ENCODE measurements at places on chromosomes 12 and 14. TPM values are rescaled to one million over a fixed set of nuclear protein-coding genes. Genes with fewer than 3 reads are reported as not detected.

- peak; percentile 88 for DNase-seq
- H3K4me1 ChIP-seq = peaks cover 51% of the 10 kb centered on the region
These were observed 16.4 kb downstream of the MANSC1 start for GRCh38 chr12:12333407-12334366.

- H3K27ac ChIP-seq = peak overlapping the region; percentile 92
- H3K4me3 ChIP-seq = no peak overlapping the region
- H3K36me3 ChIP-seq = no peaks in the 10 kb centered on the region
- no peak for DNase-seq
- no peaks in the 10 kb centered on the region for H3K27me3 ChIP-seq
- H3K4me1 ChIP-seq = peaks cover 86% of the 10 kb centered on the region
These were observed 6.1 kb downstream of the PELI2 start for GRCh38 chr14:56124327-56124726.

DNA sequence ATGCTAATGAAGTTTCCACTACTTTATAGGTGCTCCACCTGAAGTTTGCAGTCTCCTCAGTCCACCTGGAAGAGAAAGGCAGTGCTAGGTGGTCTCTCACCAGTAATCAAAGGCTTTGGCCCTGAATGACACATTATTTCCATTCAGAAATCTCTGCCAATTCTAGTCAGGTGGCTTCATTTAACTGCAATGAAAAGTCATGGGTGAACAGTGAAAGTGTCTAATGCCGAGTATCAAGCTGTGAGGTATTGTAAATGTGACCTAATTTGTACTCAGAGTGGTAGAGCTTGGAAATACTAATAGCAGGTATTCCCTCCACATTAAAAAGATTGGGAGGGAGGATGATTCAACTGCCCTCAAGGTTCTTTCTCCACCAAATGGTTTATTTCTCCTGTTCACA is 220.9 kb upstream of the LRFN5 start:
- H3K4me1 ChIP-seq = no peaks in the 10 kb centered on the region
- no peak overlapping the region for H3K4me3 ChIP-seq
- H3K36me3 ChIP-seq = no peaks in the 10 kb centered on the region

DNA sequence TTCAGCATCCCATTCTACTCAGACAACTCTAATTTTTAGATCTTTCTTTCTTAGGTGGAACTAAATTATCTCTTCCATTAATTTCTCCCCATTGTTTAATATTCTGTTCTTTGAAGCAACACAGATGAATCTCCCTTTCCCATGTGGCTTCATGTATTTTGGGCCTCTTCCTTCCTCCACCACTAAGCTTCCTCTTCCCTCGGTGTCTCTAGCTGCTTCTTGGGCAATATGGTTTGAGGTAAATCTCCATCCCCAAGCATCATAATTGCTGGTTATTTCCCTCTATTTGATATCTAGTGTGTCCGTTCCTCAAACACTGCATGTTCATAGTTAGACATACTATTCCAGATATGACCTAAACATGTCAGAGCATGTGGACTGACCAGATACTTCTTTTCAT is 119.2 kb downstream of the PELI2 start:
- no peak overlapping the region for H3K4me3 ChIP-seq
- no peaks in the 10 kb centered on the region for H3K27me3 ChIP-seq

- no peaks in the 10 kb centered on the region for H3K36me3 ChIP-seq
- H3K4me3 ChIP-seq = no peak overlapping the region
- H3K27me3 ChIP-seq = no peaks in the 10 kb centered on the region
- H3K4me1 ChIP-seq = no peaks in the 10 kb centered on the region
- H3K27ac ChIP-seq = no peak overlapping the region
These were observed 264.9 kb downstream of the NOVA1 start for GRCh38 chr14:26332966-26333365.

DNA sequence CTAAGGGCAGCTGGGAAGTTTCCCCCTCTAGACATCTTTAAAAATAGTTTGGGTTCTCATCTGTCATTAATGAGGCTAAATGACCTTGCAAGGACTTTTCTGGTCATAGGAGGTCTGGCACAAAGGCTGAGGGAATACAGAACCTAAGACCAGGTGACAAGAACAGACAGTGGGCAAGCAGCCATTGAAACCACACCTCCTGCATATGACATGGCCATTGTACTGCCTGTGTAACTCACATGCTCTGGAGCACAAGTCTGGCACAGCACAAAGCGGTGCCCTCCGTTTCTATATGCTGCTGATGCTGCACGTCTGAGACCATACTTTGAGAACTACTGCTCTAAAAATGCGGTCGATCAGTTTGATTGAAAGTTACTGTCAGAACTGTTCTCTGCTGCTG is 143.3 kb downstream of the APAF1 start:
- H3K27me3 ChIP-seq = no peaks in the 10 kb centered on the region
- H3K36me3 ChIP-seq = no peaks in the 10 kb centered on the region
- H3K27ac ChIP-seq = no peak overlapping the region
- no peaks in the 10 kb centered on the region for H3K4me1 ChIP-seq
- H3K4me3 ChIP-seq = no peak overlapping the region

GPR132 gene
- total RNA-seq = 1.0 TPM

DNA sequence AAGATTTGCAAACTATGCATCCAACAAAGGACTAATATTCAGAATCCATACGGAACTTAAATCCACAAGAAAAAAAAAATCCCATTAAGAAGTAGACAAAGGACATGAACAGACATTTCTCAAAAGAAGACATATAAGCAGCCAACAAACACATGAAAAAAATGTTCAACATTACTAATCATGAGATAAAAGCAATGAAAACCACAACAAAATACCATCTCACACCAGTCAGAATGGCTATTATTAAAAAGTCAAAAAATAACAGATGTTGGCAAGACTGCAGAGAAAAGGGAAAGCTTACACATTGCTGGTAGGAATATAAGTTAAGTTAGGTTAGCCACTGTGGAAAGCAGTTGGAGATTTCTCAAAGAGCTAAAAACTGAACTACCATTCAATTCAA is 16.2 kb downstream of the CDK17 start:
- H3K36me3 ChIP-seq = no peaks in the 10 kb centered on the region
- DNase-seq = no peak
- H3K27ac ChIP-seq = no peak overlapping the region
- no peak overlapping the region for H3K4me3 ChIP-seq
- no peaks in the 10 kb centered on the region for H3K27me3 ChIP-seq

DNA sequence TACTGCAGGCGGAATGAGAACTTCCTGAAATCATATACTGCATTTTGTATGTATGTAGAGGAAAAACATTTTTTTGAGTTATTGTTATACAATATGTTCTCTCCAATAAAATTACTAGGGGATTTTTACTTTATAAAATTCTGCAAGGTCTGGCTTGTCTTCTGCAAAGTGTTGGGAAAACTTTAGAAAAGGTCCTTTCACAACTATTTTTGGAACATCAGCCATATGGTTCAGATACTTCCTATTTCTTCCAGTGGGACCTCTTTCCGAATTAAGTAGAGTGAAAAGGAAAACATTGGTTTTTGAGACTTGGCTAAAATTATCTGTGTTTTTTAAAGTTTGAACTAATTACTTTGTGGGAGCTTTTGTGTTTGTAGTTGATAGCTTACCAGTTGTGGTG is 52.7 kb downstream of the DAAM1 start:
- no peak for DNase-seq
- no peak overlapping the region for H3K4me3 ChIP-seq
- H3K27ac ChIP-seq = no peak overlapping the region
- H3K4me1 ChIP-seq = peaks cover 9% of the 10 kb centered on the region

AMIGO2 gene
- 4.0 TPM for total RNA-seq

- no peak for DNase-seq
- H3K4me3 ChIP-seq = no peak overlapping the region
- H3K27me3 ChIP-seq = no peaks in the 10 kb centered on the region
These were observed 12.8 kb downstream of the DIP2B start for GRCh38 chr12:50517421-50518048.

GPRC5D gene
- total RNA-seq = not detected

- no peak for DNase-seq
- no peaks in the 10 kb centered on the region for H3K27me3 ChIP-seq
- H3K4me1 ChIP-seq = no peaks in the 10 kb centered on the region
- no peak overlapping the region for H3K27ac ChIP-seq
- H3K36me3 ChIP-seq = no peaks in the 10 kb centered on the region
- no peak overlapping the region for H3K4me3 ChIP-seq
These were observed 9.9 kb downstream of the SOAT2 start for GRCh38 chr12:53113136-53113705.

- H3K4me1 ChIP-seq = peaks cover 19% of the 10 kb centered on the region
- DNase-seq = peak; percentile 88
- H3K4me3 ChIP-seq = no peak overlapping the region
- peak overlapping the region; percentile 69 for H3K27ac ChIP-seq
These were observed 31.9 kb downstream of the FOS start for GRCh38 chr14:75310295-75311111.

DNA sequence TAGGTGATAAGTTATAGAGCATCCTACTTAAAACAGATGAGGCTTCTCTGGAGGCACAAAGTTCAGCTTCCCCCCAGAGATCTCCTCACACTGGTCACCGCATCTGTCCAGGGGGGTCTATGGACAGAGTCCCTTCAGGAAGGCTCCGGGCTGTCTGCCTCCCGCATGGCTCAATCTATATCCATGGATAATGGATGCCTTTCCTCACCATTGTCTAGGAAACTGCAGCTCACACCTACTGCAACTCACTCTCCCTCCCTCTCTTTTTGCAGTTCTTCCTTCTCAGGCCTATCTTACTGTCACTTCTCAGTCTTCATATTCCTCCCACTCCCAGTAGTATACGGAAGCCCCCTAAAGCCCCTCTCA is 100.6 kb upstream of the BCL2L14 start:
- no peaks in the 10 kb centered on the region for H3K4me1 ChIP-seq
- no peak overlapping the region for H3K4me3 ChIP-seq
- no peak for DNase-seq

DNA sequence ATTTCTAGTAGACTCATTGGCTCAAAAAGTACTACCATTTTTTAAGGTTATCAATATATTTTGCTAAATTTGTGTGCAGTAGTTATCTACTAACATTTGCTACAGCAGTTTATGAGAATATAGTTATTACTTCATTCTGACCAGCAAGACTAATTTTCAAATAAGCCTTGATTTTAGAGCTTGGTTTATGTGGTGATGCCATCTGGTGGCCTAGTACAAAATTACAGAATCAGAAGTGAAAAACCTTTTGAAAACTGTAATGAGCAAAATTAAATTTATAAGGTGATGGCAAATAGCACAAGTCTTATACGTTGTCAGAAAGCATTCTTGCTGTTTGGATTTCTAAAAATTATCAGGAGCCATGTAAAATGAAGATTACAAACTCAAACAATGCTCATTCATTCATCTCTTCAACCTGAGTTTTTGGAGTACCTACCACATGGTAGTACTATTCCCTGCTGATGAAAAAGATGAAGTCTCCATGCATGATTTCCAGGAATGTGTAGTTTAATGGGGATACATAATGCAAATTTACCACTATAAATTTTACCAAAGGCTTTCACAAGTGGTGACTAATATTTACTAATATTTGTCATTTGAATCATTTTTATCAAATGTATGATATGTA is 51.0 kb downstream of the MAGOHB start:
- peak; percentile 24 for DNase-seq
- H3K4me3 ChIP-seq = no peak overlapping the region
- H3K36me3 ChIP-seq = no peaks in the 10 kb centered on the region
- H3K27ac ChIP-seq = no peak overlapping the region
- H3K4me1 ChIP-seq = no peaks in the 10 kb centered on the region

DNA sequence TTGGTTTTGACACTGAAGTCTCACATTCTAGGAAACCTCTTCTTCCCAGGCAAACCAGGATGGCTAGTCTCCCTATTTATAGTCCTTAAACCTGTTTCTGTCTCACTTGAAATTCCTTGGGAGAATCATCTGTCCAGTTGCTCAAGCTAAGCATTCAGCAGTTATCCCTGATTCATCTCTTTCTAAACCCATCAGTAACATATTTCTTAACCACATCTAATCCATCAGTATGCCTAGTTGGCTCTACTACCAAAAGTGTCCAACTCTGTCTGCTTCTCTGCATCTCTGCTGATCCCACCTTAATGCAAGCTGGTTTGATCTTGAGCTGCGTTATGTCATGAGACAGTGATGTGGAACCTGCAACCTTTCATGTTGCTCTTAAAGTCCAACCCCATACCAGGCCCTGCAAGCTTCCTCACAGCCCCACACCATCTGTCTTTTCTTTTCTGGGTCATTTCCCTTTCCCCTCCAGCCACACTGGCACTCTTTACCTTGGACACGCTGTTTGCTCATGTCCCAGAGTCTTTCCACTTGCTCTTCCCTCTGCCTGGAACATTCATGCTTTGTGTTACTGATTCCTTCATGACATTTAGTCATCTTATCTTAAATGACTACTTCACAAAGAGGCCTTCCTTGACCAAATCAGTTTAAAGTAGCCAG is 380.8 kb upstream of the RGS6 start:
- no peaks in the 10 kb centered on the region for H3K36me3 ChIP-seq
- no peaks in the 10 kb centered on the region for H3K27me3 ChIP-seq
- no peak overlapping the region for H3K4me3 ChIP-seq
- DNase-seq = no peak

- no peak overlapping the region for H3K4me3 ChIP-seq
- H3K36me3 ChIP-seq = no peaks in the 10 kb centered on the region
- DNase-seq = peak; percentile 8
- peak overlapping the region; percentile 71 for H3K27ac ChIP-seq
- no peaks in the 10 kb centered on the region for H3K27me3 ChIP-seq
These were observed 805 bp upstream of the CRACR2A start for GRCh38 chr12:3753544-3754284.

- no peak overlapping the region for H3K4me3 ChIP-seq
- no peaks in the 10 kb centered on the region for H3K36me3 ChIP-seq
- no peak for DNase-seq
- H3K4me1 ChIP-seq = no peaks in the 10 kb centered on the region
These were observed 11.9 kb upstream of the DCN start for GRCh38 chr12:91194500-91194899.

DNA sequence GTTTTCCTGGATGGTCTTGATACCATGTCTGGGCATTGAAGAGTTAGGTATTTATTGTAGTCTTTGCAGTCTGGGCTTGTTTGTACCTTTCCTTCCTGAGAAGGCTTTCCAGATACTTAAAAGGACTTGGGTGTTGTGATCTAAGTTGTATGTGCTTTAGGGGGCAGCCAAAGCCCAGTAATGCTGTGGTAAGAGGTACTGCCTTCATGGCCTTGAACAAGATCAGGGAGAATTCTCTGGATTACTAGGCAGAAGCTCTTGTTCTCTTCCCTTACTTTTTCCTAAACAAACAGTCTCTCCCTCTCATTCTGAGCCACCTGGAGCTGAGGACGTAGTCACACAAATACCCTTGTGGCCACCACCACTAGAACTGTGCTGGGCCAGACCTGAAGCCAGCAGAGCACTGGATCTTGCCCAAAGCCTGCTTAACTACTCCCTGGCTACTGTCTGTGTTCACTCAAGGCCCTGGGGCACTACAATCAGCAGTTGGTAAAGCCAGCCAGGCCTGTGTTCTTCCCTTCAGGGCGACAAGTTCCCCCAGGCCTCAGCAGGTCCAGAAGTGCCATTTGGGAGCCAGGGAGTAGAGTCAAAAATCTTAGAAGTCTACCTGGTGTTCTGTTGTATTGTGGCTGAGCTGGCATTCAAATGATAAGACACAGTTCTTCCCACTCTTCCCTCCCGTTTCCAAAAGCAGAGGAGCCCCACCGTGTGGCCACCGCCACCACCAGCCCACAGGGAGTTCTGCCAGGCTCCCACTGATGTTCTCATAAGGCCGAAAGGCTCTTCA is 11.4 kb downstream of the PRORP start:
- no peaks in the 10 kb centered on the region for H3K36me3 ChIP-seq
- H3K27ac ChIP-seq = no peak overlapping the region
- no peak for DNase-seq
- H3K27me3 ChIP-seq = no peaks in the 10 kb centered on the region

CCDC38 gene
- not detected for total RNA-seq

- H3K4me3 ChIP-seq = no peak overlapping the region
- DNase-seq = no peak
- no peak overlapping the region for H3K27ac ChIP-seq
- no peaks in the 10 kb centered on the region for H3K36me3 ChIP-seq
- H3K4me1 ChIP-seq = no peaks in the 10 kb centered on the region
These were observed 52.2 kb downstream of the PHETA1 start for GRCh38 chr12:111316671-111317070.

PCK2 gene
- 20.4 TPM for total RNA-seq

OR6C2 gene
- total RNA-seq = not detected

All from body of pancreas (tissue), 4 donors.